Fibroblast of mammary gland (primary cell): ENCODE measurements at places on chromosomes 4 and X.

GRCh38 chr4:2364654-2365053 is 53.8 kb downstream of the ZFYVE28 start:
- DNase-seq, result peak; percentile 61

DNA sequence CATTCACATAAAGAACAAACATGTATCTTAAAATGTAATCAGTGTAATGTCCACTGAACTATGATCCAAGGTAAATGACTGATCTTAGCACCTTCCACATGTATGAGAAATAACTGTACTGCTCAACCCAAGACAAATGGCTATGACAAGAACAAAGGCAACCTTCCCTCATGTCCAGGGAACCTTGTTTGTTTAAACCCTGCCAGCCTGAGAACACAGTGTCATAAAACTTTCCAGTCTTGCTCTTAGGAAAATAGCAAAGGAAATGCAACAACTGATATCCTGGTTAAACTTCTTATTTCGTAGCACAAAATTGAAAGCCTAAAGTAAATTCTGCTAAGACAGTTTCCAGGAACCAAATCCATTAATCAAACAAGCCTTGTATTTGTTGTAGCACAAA is 494.3 kb downstream of the IL15 start:
- no peak for DNase-seq

DNA sequence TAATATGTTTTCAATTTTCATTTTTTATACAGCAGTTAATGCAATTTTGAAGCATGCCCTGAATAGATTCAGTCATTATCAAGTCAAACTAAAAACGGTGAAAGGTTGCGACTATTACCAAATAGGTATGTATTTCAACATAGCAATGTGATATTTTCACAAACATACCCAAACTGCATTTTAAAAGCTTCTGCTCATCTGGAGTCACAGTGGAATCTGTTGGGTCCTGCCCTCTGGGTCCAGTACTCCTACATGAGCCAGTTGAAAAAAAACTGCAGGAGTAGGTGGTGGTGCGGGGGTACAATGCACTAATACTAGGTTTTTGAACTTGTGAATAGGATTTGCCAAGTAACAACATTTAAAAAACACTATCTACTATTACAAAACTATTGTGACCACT is 938 bp downstream of the GPR34 start:
- DNase-seq, result peak; percentile 18

DNA sequence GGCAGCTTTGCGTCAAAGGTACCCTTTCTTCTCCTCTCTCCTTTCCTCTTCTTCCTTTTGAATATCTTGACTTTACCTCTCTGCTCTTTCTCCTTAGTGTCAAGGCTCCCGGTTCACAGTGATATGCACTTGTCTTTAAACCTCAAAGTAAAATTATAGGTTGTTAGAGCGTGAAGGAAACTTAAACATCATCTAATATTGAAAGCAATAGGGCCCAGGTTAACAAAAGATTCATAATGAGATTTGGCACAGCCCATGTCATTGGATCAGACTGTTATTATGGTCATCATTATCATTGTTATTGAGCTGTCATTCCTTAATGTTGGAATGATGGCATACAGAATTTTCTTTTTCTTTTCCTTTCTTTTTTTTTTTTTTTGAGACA is 32.5 kb downstream of the FTHL17 start:
- no peak for DNase-seq

GRCh38 chr4:153210727-153211126 is 6.5 kb downstream of the TRIM2 start:
- DNase-seq, result no peak

GRCh38 chr4:151436093-151436518 is 27.1 kb downstream of the FHIP1A start:
- no peak for DNase-seq

DNA sequence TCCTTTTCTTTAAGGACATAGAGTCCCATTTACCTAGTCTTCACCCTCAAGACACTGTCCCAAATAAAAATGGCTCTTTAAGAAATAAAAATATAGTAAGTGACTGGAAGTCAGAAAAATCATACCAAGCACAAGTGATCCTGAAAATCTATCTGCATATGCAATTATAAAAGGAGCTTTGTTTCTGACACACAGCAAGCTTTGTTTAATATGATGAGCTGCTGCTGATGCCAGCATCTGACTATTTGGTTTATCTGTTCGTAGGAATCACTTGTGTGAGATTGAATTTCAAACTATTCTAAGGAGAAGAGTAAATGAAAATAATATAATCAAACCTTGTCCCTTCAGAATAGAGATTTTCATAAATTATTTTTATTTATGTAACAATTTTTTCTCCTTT is 332.4 kb downstream of the PCDH7 start:
- DNase-seq, result no peak

DNA sequence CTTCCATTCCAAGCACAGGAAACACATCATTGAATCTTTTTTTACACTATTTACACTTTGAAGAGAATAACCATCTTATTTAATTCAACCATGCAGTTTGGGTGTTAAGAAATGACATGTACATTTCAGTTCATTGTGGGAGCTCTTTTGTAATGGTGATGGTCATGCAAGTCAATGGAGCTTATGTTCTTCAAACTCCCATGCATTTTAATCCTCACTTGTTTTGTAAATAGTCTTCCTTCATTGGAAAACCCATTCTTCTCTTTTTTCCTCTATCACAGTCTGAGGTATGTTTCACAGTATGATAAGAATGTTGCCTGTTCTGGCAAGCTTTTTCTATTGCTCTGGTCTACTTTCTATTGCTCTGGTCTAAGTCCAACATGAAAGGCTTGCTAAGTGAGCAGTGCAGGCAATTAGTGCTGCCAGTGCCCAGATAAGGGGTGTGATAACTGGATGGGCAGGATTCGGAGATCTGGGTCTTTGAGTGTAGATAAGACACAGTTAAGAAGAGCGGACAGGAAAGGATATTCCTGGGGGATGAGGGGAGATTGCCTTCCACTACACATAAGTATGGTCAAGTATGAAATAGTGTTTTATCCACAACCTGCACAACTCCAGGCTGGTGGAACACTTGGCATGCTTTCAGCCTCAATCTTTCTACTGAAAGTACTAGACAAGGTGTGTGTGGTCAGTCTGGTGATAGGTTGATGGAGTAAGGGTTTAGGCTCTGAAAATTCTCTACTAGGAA is 17.1 kb downstream of the AFP start:
- DNase-seq, result no peak

GRCh38 chr4:17085416-17085815 is 187.0 kb upstream of the LDB2 start:
- no peak for DNase-seq

DNA sequence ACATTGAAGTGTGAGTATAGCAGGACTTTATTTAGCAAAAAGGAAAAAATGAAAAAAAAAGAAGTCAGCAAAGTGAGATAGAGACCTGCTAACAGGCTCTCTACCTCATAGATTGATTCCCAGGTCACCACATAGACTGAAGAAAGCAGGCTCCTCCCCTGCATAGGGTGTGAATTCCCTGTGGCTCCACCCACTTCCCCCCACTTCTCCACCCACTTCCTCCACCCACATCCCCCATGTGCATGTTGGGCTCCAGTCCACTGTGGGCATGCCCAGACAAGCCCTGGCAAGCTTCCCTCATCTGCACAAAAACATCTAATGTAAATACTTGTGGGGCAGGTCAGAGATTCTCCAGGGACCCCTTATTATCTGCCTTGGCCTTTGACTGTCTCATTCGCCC is 97.8 kb downstream of the TMEM47 start:
- DNase-seq, result peak; percentile 56

GRCh38 chrX:9802737-9803136 is 16.5 kb downstream of the SHROOM2 start:
- DNase-seq, result no peak

DNA sequence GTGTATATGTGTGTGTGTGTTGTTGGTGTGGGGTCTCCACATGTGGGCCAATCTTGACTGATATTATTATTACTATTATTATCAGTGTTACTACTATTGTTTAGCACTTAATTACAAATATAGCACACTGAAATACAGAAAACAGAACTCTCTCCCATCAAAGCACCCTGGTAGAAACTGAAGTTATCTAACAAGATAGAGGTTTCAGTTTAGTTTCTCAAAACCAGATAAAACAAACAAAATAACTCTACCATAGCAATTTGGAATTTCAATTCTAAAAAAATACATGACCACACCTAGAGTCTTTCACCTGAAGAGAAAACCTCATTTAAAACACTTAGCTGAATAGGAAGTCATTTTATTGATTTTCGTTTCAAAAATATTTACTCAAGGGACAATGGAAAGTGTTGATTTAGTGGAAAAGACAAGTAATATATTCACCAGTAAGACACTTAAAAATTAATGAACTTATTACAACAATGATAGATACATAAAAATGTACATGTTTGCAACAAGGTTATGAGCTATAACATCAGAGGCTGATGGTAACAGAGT is 252.3 kb downstream of the PDHA2 start:
- DNase-seq, result no peak

GRCh38 chr4:108350332-108350731 is 181.6 kb upstream of the LEF1 start:
- no peak for DNase-seq

DNA sequence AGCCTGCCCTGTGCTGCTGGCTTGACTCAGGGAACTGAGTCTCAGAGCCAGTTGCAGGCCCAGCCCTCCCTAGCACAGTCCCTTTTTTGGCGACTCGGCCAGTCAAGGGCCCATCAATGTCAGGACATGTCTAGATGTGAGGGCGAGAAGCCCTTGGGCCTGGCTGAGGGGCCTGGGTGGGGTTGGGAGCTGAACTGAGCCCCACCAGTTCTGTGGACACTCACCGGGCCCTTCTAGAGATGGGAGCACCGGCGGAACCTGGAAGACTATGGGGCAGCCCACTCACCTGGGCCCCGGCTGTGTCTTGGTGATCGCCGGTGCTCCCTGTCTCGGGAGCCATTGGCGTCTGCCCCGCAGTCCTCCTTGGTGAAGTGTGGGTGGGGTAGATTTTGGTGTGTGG is 245.9 kb downstream of the AFAP1 start:
- no peak for DNase-seq
